ENCODE measurements at places on chromosomes 6 and 20. TPM values are rescaled to one million over a fixed set of nuclear protein-coding genes. Genes with fewer than 3 reads are reported as not detected.

The CALHM4 gene
- total RNA-seq: not detected

The CCN5 gene
- total RNA-seq: 15.8 TPM

The SEC23B gene
- 8.6 TPM for total RNA-seq

GRCh38 chr6:40378071-40378724 is 209.0 kb downstream of the LRFN2 start:
- DNase-seq: no peak

- DNase-seq: no peak
These were observed 13.4 kb downstream of the CST3 start for GRCh38 chr20:23624324-23624691.

DNA sequence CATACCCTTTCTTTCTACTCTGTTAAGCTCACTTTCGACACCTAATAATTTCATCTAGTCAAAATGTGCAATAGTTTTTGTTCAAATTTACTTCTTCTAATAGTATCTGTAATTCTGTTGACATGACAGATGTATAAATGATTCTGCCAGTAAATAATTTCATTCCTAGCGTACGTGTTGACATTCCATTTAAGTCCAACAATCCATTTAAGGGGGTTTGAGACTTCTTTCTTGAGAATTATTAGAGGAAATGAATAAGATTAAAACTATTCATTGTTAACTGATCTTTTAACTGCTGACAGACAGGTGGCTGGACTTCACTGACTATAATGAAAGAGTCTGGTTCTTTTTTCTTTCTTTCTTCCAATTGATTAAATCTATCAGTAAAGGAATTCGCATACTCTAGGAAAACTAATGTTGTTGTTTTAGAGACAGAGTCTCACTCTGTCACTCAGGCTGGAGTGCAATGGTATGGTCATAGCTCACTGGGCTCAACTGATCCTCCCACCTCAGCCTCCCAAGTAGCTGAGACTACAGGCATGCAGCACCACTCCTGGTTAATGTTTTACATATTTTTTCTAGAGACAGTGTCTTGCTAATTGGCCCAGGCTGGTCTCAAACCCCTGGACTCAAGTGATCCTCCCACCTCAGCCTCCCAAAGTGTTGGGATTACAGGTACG is 55.9 kb downstream of the MAP3K5 start:
- DNase-seq: no peak
